Fibroblast of skin of abdomen (primary cell): ENCODE measurements at places on chromosomes 5 and 9.

DNA sequence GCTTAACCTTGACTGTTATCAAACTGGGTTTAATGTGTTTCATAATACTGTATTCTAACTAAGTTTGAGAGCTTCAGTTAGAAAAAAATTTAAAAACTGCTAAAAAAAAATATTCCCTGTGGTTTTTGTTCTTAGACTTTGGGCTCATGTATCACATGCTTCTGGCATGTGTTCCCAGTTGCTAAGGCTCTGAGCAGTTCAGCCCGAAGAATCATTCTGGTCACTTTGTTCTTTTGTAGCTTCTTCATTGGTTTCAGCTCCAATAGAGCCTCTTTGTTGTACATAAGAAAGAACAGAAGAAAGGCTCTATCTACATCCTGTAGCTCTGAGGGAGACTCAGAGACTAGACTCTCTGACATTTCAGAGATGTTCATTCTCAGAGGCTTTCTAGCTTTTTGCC is 25.6 kb downstream of the KCNN2 start:
- DNase-seq: peak; percentile 17

DNA sequence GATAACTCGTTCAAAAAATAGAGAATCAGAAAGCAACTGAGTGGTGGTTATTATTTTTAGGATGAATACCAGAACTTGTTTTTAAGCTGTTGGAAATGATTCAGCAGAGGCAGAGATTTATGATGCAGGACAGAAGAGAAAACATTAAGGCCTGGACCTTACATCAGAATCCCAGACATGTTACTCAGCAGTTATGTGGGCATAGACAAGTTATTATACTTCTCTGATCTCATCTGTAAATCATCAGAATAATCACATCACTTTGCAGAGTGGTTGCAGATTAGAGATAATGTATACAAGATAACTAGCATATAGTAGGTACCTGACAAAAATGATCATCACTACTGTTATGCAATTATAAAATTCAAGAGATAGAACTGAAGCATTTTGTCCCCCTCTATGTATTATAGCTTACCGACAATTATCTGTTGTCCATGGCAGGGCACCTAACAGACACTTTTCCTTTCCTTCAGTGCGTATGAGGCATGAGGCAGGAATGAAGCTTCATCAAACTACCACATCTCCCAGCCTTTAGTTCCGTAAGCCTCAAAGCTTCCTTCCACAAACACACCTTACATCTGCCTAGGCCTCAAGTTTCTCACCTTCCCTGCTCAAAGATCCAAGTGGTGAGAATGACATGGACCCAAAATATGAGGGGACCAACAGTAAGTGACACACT is 165.9 kb downstream of the DENND1A start:
- DNase-seq: peak; percentile 90

- DNase-seq: no peak
Observed at GRCh38 chr5:179160584-179160983, 100.4 kb downstream of the ZNF354C start.

- DNase-seq: no peak
Observed at GRCh38 chr9:128146591-128147120, 2.6 kb upstream of the LCN2 start.

DNA sequence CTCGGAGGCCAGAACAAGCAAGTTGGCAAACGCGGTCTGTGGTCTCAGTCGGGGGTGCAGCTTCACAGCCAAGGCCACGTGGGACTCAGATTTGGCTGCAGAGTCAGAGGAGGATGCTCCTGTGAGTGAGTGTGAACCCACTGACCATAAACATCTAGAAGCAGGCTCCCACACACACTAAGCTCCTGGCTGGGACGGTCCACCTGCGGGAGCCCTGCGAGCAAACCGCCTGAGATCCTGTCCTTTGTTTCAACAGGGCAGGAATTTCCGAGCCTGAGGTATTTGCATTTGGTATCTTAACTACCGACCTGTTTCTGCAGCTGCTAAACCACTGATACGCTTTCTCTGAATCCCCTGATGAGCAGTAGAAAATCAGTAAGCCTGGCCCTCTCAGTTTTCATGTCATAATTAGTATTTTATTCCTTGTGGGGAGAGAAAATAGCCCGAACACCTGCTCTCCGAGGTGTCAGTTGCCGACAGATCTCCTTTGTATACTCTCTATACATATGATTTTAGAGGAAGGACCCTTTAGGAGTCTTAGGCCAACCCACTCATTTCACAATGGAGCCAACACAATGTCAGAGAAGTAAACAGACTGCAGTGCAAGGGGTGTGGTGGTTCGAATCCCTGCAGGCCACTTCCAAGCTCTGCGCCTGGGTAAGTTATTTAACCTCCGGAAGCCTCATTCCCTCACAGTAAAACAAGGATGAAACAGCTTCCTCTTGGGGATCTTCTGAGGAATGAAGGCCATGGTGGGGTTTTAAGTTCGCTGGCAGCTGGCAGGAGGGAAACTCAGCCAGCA is 40.9 kb upstream of the PWWP2A start:
- no peak for DNase-seq
